ENCODE measurements at places on chromosomes 11 and 22. TPM values are rescaled to one million over a fixed set of nuclear protein-coding genes. Genes with fewer than 3 reads are reported as not detected.
A peak's percentile ranks its signal among the peaks of the same experiment; 100 is the strongest.

DNA sequence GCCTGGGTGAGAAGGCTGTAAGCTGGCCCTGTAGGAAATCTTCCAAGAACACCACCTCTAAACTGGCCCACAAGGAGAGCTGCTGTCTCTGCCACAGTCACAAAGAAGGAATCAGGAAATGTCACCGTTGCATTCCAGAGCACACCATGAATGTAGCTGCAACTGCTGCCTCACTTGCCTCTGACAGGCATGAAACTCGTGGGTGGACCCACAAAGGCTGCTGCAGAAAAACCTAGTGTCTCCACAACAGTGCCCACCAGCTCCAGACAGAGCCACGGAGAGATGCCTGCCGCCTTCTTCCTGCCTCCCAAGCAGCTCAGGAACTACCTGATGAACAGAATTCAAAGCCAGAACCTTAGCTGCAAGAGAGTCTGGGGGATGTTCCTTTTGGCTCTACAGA, 10.5 kb downstream of the DNAJB13 start:
- no peak for DNase-seq

- no peak for DNase-seq
Measured at GRCh38 chr11:94655956-94656355, 88.8 kb downstream of the PIWIL4 start.

GRCh38 chr22:36322602-36322915, 65.2 kb downstream of the MYH9 start:
- DNase-seq, result no peak

- DNase-seq, result no peak
Measured at GRCh38 chr11:71466358-71466757, 13.4 kb downstream of the NADSYN1 start.

DNA sequence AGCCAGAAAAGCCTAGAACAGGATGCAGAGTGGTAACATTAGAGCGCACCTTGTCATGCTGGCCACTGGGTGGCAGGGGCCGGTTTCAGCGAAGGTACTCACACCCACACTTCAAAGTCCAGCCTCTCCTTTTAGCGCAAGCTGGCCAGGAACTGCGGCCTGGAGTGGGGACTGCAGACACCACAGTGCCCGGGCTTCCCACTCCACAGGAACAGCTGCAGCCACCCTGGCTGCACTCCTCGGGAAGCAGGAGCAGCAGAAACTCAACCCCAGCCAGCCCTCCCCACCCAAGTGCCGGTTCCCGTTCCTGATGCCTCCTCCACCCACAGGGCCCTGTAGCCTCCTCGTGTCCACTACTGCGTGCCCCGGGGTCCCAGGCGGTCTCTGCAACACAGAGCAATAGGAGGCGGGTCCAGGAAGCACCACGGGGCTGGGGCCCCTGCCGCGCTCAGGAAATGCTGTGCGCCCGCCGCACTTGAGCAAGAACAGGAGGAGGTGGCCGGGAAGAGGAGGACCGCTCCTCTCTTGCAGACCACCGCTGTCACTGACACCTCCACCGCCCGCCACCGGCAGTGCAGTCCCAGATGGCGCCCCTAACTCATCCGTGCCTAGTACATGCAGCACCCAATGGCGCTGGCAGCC, 2.2 kb downstream of the RFPL2 start:
- no peak for DNase-seq

DNA sequence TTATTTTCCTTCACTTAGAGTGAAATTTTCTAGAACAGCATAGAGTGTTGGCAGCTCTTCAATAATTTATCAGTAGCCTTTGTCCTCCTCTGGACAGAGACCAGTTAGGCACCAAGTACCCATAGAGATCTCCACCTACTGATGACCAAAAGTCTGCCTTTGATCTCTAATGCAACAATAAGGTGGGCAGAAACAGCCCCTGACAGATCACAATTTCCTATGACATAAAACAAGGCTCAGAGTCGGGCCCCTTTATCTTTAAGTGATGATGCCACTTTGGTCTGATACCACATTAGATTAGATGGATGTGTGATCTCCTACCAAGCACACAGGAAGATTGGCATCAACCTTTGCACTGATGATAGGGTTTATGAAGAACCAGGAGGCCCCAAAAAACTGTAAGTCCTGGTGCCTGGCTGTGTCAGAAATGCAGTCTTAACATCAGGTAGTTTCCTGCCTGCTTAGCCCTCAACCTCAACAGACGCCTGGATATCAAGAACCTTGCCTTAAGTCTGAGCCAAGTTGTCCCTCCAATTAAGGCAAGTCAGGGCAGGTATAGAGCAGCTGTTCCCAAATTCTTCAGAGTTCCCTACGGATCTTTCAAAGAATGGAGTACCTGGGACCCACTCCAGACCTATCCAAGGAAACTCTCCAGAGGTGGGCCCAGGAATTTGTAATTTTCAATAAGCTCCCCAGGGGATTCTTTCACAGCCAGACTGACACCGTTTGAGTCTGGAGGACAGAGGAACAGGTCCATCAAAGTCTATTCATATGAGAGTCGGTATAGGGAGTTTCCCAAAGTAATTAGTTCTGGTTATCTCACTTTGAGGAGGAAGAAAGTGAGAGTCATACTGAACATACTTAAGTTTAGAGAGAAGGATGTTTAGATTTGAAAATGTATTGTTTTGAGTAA, 30.6 kb upstream of the TMPRSS4 start:
- no peak for DNase-seq

- no peak for DNase-seq
Measured at GRCh38 chr11:10388574-10388973, 66.5 kb upstream of the AMPD3 start.

DNA sequence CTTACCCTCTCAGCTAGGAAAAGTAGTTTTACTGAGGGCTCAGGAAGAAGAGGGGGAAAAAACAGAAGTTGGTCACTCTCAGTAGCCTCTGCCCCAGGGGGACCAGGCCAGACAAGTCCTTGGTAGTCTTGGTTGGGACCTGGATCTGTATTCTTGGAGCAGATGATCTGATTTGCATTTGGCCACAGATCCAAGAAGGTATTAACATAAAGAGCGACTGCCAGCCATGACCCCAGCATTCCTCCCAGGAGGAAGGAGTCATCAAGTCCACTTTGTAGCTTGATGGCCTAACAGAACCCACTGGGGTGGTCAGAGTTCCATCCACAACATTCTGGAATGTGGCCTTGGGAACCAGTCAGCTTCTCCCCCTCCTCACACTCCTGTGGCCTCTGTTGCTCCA, 6.0 kb upstream of the LRRC10B start:
- DNase-seq, result no peak

- DNase-seq, result no peak
Measured at GRCh38 chr11:5550440-5551095, 2.2 kb upstream of the OR52H1 start.

- no peak for DNase-seq
Measured at GRCh38 chr11:17783878-17784277, 49.3 kb downstream of the KCNC1 start.

DNA sequence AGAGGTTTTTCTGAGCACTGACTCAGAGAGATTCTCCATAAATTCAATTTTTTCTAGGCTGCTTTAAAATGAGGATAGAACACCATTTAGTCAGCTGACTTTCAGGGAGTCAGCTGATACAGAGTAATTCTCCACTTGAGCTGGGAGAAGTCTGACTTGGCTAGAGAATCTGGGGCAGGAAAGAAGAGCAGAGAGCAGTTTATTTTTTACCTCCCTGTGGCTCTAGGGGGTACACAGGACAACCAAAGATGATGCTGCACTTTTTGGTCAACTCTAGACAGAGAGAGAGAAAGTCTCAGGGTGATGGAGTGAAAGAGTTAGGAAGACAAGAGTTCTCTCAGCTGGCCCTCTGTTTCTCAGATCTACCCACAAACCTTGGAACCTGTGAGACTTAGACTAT, 67.3 kb upstream of the EED start:
- DNase-seq, result no peak

DNA sequence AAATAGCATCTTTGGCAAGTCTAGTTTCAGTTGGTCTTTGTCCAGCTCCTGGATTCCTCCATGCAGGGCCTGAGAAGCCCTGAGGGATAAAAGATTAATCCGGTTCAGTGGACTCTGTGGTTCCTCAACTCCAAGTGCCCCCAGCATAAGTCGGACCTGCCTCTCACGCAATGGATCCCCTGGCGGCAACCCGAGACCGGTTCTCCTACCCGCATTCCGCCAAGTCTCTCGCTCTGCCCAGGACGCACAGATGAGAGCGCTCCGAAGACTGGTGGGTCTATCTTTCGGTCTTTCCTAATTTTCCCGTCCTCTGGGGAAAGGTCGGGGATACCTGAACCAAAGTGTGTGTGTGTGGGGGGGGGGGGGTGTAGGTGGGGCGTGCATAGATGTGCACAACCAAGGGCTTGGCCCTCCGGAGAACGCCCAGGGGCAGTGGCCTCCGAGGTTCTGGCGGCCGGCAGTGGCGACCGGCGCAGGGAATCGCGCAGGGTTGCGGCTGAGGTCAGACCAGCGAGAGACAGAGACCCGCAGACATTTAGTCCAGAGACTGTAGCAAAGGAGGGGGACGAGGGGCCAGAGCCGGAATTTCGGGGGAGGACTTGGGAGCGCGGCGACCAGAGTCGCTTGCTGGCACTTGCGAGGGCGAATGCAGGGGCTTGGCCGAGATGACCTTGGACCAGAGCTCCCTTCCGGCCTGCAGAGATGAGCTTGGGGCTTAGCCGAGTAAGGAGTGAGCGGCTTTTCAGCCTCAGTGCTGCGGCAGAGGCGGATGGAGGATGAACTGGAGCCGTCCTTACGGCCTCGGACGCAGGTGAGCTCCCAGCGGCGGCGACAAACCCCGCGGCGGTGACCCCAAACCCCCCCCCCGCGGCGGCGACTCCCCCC, 712 bp upstream of the SLC2A11 start:
- no peak for DNase-seq

GRCh38 chr22:18056807-18057474, 20.8 kb upstream of the PEX26 start:
- no peak for DNase-seq

DNA sequence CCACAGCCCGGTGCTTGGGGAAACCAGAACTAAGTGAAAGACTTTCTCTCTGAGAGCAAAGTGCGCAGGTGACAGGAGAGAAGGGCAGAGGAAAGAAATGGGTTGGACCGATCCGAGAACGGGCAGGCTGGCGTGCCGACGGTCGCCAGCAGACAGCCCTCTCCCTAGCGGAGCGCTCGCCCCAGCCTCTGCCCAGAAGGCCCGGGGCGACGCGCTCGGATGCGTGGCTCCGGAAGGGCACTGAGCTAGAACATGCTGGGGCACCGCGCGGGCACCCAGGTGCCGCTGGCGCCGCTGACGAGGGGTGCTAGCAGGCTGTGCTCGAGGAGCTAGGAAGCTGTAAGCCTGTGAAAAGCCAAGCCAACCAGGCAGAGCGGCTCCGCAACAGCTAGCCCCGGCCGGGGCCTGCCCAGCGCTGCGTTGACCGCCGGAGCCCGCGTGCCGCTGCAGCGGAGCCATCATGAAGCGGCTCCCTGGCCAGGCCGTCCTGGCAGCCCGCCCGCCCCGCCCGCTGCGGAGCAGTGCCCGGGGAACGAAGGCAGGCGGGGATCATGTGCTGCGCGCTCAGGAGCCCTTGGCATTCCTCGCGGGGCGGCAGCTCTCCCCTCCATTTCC, 22.1 kb upstream of the RRAS2 start:
- peak; percentile 91 for DNase-seq

DNA sequence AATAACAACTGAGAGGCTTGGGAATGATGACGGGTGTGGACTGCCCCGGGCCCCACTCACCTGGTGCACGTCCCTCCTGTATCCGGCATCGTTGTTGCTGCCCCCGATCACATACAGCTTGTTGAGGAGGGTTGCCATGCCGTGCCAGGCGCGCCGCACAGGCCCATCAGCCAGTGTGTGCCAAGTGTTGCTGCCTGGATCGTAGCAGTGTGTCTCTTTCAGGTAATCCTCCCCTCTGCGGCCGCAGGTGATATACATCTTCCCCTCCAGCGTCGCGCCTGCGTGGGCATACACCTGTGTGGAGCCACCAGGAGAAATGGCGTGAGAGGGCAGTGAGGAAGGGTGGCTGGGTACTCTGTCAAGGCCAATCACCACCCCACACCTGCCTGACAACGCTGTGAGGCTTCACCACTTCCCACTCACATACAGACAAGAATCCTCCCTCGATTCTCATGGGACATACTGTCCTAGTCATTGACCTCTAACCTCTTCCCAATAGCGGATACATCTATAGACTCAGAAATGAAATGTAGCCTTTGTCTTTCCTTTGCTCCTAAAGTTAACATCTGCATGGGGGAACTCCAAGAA, 8.9 kb upstream of the SCARF2 start:
- no peak for DNase-seq

GRCh38 chr11:109926941-109927340, 166.3 kb upstream of the ZC3H12C start:
- no peak for DNase-seq

DNA sequence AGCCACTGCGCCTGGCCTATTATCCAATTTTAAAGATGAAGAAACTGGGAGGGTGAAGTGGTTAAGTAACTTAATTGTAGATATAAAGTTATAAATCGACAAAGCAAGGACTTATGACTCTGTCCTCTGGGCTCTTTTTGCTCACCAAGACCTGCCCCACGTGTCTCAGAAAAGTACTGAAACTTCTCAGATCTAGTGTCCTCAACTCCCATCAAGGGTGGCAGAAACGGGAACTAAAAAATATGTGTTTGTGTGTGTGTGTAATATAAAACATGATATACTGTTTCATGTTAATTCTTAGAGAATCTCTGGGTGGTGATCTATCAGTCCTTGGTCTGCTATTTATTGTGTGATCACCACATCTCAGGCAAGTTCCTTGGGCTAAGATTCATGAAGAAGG, 104.9 kb downstream of the GAB2 start:
- DNase-seq, result no peak

DNA sequence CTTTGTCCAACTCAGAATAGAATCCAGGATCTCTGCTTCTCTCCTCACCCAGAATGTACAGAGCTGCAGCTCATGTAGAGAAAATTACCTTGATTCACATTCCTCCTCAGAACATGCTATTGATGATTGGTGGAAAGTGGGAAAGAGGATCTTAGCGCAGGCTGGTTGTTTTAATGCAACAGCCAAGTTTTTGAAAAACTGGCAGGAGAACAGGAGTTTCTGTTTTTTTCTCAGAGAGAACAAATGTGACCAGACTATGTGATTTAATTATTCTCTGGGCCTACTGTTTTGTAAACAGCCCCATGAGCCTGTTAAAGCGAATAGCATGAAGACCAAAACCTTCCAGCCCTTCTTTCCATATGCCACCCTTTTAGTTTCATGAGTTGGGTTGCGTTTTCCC, 19.1 kb upstream of the IL18BP start:
- no peak for DNase-seq

GRCh38 chr11:8777907-8778767, 95.5 kb downstream of the RPL27A start:
- DNase-seq, result no peak

DNA sequence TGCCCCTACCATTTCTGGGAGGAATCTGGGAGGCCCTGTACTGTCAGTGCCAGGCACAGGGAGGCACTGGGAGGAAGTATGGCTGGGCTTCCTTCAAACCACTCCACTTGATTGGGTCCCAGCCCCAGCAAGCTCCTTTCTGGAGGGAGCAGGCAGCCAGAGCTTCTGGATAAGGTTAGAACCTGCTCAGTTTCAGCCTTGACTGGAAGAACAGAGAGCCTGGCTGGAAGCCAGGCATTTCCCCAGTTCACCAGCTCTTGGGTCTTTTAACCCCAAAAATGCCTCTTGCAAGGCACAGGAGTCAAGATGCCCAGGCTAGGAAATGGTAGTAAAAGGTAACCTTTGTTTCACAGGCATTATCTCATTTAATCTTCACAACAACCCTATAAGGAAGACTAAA, 9.0 kb upstream of the KCTD14 start:
- DNase-seq, result no peak

The FAM181B gene
- total RNA-seq, result 0.19 TPM

The TMPRSS6 gene
- not detected for total RNA-seq

The SLC22A8 gene
- not detected for total RNA-seq

The ASPHD2 gene
- total RNA-seq, result 0.71 TPM

The SLC22A6 gene
- not detected for total RNA-seq

The RAC2 gene
- total RNA-seq, result 26.1 TPM

The CRYAB gene
- total RNA-seq, result 2,279 TPM

The OR5M10 gene
- total RNA-seq, result not detected

The OR52H1 gene
- not detected for total RNA-seq
